ENCODE measurements at places on chromosomes 2 and 18.

DNA sequence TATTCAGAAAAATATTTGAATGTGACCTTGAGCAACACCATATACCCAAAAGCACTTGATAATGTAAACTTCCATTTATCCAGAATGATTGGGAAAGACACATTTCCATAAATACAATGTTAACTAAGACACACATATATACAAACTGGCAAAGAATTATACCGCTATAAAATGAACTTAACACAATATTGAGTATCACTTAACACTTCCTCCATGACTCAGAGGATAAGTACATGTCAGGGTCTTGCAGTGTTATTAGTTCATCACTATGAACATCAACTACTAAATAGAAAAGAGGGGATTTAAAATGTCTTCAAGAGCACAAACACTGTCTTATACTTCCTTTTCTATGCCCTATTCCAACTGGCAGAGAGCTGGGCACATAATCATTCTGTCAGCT, 18.6 kb downstream of the WDSUB1 start:
- DNase-seq, result no peak

DNA sequence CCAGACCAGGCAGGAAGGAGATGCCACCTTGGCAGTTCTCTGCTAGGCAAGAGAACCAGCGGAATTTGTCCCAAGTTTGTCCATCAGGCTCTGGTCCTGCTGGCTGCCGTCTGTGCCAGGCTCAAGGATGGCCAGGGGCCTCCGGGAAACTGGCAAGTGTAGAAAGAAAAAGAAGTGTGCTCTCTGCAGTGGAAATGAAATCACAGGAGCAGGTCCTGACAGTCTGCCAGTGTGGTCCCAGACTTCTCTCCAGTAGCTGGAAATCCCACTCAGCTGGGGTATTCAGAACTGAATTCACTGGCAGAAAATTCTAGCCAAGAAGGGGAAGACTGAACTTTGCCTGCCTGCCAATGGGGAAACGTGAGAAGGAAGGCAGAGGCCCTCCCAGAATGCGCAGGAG, 91.0 kb downstream of the STPG4 start:
- DNase-seq, result no peak

GRCh38 chr2:215290980-215291599, 20.8 kb upstream of the ATIC start:
- DNase-seq, result no peak

GRCh38 chr2:9208875-9209274, 2.3 kb downstream of the ASAP2 start:
- no peak for DNase-seq

- DNase-seq, result no peak
Measured at GRCh38 chr2:34102339-34102738, 503.2 kb upstream of the FAM98A start.

DNA sequence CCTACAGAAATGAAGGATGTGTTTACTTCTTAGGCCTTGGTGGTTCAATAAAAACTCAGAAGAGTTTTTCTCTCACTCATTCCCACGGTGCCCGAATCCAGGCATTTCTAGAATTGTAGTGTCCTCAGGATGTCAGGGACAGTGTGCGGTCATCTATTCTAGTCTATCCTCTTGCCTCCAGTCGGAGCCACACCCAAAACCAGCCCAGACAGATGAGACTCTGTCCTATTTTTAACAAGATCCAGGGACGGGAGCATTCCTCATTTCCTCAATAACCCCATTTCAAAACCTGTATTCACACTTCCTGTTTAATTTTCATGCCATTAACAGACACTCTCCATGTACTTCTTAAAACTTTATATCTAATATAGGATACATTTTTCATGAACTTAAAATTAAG, 11.6 kb upstream of the RBMS1 start:
- no peak for DNase-seq

DNA sequence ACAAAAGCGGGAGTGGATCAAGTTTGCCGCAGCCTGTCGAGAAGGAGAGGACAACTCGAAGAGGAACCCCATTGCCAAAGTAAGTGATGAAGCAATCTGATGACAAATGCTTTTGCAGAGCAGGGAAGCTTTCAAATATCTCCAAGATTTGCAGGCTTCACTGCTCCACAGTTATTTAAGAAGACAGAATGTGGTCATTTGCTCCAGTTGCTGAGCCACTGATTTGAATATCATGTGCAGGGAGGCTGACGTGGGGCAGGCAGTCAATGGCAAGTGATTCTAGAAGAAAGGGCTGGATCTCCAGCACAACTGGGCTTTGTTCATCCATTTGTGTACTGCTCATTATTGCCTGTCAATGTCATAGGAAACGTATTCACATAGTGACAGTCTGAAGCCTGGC, 10.2 kb downstream of the DSG4 start:
- no peak for DNase-seq

GRCh38 chr18:50127516-50128210, 67.3 kb downstream of the MYO5B start:
- DNase-seq, result no peak

DNA sequence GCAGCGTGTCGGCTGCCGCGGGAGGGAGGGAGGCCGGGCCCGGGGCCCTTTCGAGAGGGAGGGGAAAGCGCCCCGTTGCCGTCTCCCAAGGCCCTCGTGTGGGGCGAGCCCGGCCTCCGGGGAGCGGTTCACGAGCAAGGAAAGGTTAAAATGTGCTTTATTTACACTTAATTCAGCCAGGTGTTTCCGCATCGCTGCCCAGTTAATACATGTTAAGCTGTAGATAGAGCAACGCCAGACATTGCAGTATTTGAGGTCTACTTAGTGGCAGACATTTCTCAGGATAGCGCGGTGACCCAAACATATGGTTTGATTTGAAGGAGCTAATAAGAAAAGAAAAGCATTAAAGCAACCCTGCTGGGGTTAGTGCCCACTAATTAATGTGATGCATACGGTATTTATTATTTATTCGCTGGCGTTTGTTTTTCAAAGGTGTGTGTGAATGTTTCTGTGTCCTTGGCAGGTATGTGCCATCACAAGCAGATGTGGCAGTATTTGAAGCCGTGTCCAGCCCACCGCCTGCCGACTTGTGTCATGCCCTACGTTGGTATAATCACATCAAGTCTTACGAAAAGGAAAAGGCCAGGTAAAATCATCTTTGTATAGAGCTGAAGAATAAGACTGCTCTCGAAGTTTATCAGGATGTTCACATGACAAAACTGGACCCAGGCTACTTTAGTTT, 571 bp downstream of the EEF1B2 start:
- DNase-seq, result no peak

- DNase-seq, result no peak
Measured at GRCh38 chr2:173989160-173989883, 24.1 kb upstream of the SP3 start.

- DNase-seq, result no peak
Measured at GRCh38 chr18:50820901-50821520, 1.2 kb upstream of the MRO start.

GRCh38 chr2:46091961-46092667, 205.1 kb upstream of the EPAS1 start:
- DNase-seq, result no peak

DNA sequence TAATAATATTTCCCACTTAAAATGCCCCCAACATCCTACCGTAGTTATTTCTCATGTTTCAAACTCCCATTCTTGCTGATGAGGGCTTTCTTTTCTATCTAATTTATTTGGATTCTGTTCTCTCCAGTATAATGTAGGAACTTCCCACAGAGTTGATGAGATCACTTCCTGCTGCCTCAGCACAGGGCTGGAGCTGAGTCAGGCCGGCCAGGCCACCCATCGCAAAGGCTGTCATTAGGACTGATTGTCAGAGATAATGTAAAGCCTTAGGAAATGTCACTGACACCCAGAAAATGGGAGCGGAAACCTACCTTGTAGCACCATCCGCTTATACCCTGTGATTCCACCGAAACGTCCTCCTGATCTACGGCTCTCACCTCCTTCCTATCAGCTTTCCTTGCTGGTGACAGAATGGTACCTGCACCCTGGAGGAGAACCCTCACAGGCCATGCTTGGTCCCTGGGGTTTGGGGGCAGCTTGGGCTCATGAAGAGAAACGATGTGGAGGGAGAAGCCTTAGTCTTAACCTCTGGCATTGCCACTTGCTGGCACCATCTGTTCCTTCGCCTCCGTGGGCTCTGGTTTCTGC, 672.8 kb upstream of the ID2 start:
- DNase-seq, result no peak

- DNase-seq, result no peak
Measured at GRCh38 chr18:49247781-49248180, 212.7 kb downstream of the DYM start.

DNA sequence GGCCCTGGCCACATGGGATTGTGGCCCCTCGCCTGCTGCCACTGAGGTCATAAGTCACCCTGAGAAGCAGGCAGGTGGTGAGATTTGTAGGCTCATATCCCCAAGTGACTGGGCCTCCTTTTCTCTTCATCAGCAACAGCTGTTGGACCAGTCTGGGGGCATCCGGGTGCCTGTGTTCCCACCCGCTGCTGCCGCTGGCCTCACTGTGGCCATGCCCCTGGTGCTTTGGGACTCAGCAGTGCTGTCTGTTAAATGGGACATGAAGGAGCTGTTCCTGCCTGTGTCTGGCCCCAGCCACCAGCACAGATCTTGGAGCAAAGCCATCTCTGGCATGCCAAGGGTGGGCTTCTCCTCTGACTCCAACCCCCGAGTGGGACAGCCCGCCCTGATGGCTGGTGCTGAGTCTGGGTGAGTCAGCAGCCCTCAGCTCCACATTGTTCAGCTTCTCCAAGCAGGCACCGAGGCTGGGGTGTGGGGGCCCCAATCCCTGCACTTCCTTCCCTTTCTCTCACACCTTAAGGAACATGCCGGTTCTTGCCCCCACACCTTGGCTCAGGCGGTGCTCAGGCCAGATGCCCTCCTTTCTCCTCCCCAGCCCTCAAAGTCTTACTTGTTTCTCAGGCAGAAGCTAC, 207.9 kb downstream of the GLI2 start:
- DNase-seq, result no peak

DNA sequence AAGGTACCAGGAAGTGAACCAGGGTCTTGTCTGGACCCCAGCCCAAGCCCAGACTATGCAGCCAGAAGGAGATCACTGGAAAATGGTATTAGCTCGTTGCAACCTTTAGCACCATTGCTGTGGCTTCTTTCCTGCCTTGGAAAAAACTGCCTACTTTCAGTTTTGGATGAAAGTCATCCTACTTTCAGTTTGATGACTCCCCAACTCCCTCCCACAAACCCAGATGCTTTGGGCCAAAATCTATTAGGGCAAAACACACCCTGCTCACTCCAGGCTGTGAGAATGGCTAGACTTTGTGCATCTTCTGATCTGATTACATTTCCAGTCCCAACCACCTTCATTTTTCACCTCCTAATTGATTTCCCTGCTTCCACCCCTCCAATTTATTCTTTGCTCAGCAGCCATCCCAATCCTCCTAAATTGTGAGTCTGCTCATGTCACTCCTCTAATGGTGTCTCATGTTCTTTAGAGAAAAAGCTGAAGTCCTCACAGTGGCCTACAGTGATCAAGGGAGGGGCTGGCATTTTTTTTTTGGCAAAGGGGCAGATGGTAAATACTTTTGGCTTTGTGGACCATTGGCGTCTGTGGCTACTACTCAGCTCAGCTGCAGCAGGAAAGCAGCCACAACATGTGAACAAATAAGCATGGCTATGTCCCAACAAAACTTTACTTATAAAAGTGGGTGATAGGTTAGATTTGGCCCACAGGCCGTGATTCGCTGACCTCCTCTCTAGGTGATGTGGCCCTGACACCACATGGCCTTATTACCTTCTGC, 368.7 kb downstream of the SLC4A3 start:
- DNase-seq, result no peak

DNA sequence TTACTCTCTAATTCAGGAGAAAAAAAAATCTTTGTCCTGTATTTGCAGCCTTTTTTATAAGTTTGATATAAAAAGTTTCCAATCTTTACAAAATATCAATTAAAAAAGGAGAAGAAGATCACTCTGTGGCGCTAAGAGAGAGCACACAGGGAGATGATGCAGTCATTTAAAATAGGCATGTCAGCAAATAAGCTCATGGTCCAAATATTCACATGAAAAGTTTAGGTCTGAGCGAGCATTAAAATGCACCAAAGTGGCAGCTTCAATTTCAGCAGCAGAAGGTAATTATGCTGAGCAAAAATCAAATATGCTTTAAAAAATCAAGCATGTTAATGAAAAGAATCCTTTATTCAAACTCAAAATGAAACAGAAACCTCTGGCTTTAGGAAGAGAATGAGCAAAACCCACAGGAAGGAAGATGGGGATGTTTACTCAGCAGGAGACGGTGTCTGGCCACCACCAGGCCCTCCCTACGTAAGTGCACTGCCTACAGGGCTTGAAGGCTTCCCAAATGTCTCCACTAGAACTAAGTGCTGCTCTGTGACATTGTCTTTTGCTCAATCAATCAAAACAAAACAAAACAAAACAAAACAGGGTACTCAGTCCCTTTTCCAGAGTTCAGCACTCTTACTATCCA, 120.4 kb downstream of the L3MBTL4 start:
- no peak for DNase-seq

- no peak for DNase-seq
Measured at GRCh38 chr2:40178171-40178778, 273.6 kb downstream of the SLC8A1 start.

- DNase-seq, result no peak
Measured at GRCh38 chr2:119225105-119225865, 1.7 kb downstream of the STEAP3 start.

GRCh38 chr18:986051-986450, 81.4 kb downstream of the ADCYAP1 start:
- DNase-seq, result no peak

GRCh38 chr2:70816726-70817125, 3.7 kb downstream of the CLEC4F start:
- DNase-seq, result no peak

- no peak for DNase-seq
Measured at GRCh38 chr2:65605058-65605742, 172.8 kb upstream of the SPRED2 start.

GRCh38 chr2:23200068-23200786, 184.8 kb upstream of the KLHL29 start:
- DNase-seq, result no peak

DNA sequence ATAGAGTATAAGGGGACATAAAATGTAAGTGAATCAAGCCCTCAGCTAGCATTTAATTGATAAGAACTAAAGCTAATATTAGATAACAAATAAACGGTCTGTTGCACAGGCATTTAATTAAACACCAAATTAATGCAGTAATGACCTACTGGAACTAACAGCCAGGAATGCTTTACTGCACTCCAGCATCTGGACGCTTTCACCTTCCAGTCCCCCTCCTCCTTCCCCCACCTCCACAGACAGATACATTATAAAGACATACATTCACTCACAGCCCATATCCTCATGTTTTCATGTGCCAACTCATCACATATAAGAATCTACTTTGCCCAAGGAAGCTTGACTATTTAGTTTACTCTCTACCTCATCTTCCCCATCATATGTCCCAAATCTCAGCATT, 337.4 kb upstream of the PIK3C3 start:
- DNase-seq, result no peak

- DNase-seq, result no peak
Measured at GRCh38 chr2:151181524-151181923, 80.1 kb downstream of the RBM43 start.

DNA sequence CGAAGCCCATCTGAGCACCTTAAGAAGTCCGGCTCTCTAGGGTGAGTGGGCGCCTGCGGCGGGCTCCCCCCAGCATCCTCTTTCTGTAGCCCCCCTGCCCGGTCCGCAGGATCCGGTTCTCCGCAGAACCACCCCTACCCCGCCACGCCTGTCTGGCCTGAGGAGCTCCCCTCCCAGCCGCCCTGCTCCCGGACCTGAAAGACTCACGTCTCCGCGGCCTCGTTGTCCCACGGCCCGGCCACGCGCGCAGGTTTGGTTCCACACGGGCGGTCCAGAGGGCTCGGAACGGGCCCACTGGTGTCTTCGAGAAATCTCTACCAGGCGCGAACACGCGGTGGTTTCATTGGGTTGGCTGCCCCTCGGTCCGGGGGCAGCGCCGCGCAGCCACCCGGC, 237 bp downstream of the SLC39A6 start:
- no peak for DNase-seq

- no peak for DNase-seq
Measured at GRCh38 chr18:75828379-75828778, 400.9 kb upstream of the SMIM21 start.

Data from activated CD8-positive, alpha-beta memory T cell treated with anti-CD3 and anti-CD28 coated beads for 48 hours (primary cell).